ENCODE measurements at places on chromosomes 1 and 21.

DNA sequence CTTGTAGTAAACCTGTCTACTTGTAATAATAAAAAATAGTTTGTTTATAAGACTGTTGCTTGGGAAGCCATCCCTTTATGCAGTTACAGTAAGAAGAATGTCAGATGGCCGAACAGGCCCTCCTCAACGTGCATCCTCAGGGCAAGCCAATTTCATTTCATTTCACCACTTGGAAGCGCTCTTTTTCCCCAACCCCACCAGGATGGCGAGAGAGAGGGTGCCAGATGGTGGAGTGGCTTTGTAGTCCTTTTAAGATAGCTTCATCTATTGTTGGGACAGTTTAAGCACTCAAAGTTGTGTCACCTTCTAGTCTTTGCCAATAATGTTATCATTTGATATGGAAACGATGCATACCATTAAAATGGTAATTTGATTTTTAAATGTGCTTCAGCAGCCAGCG is 356.3 kb upstream of the CAMK1G start:
- no peak for DNase-seq

GRCh38 chr1:169266133-169266532 is 101.5 kb downstream of the NME7 start:
- no peak for DNase-seq

DNA sequence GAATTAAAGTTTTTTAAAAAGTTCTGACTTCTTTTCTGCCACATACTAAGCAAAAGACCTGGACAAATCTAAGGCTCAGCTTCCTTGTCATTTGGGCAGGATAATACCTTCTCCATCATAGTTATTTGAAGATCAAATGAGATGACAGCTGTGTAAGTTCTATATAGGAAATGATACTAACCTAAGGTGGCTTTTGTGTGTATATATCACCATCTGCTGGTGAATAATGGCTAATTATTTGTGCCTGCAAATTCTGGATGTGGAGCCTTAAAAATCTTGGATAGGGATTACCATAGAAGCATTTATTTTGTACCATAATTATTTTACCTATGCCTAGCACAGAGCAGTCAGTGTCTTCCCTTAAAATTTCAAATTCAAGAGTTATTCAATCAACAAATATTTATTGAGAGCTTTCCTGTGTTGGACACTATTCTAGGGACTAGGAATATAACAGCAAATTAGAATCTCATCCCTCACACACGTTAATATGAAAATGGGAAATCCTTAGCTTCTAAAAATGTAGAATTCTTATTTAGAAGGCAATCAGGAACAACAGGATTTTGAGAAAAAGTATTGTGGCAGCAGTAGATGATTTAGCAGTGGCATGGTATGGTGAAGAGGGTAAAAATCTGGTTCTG is 89.8 kb downstream of the TMEM200B start:
- DNase-seq = peak; percentile 52

DNA sequence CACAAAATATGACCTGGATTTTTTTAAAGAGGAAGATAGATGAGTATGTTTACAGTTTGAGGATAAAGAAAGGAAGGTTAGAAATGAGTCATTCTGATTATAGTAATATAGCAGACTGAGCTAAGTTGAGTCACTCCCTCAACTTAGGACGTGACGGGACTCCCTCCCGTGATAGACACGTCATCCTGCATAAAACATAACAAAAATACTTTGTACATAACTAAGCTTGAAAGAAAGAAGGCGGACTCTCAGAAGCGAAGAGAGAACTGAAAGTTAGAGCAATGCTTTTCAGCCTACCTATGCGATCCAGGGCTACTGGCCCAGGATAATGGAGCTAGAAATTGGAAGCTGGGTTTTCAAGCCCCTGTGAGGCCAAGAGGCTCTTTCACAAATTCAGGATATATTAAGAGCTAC is 53.0 kb upstream of the DESI2 start:
- DNase-seq = no peak

DNA sequence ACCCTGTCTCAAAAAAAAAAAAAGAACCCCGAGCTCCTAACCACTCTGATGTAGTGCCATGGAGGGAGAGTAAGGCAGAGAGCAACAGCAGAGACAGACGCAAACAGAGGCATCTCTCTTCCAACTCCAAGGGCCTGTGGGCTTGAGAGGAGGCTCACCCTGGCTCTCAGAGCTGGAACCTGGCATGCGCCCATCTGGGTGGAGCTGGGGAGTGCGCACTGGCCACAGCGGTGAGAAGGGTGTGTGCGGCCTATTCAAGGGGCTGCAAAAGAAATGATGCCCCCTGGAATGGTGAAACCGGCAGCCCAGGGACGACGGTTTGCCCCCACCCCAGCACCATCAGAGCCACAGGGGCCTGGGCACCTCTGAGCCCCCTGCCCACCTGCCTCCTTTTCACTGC is 17.6 kb downstream of the COL8A2 start:
- DNase-seq = no peak

DNA sequence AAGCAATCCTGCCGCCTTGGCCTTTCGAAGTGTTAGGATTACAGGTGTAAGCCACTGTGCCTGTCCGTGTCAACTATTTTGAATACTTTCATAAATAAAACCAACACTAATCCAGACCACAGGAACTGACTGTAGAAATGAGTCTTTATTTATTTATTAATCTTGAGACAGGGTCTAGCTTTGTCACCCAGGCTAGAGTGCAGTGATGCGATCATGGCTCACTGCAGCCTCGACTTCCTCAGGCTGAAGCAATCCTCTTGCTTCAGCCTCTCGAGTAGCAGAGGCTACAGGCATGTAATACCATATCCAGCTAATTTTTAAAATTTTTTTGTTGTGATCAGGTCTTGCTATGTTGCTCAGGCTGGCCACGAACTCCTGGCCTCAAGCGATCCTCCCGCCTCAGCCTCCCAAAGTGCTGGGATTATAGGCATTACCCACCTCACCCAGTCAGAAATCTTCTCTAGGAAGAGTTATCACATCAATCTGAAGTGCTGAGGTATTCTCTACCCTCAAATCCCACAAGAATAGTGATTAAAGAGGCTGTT is 21.7 kb upstream of the CPLANE2 start:
- no peak for DNase-seq

GRCh38 chr1:54244655-54245054 is 44.7 kb downstream of the MRPL37 start:
- DNase-seq = no peak

DNA sequence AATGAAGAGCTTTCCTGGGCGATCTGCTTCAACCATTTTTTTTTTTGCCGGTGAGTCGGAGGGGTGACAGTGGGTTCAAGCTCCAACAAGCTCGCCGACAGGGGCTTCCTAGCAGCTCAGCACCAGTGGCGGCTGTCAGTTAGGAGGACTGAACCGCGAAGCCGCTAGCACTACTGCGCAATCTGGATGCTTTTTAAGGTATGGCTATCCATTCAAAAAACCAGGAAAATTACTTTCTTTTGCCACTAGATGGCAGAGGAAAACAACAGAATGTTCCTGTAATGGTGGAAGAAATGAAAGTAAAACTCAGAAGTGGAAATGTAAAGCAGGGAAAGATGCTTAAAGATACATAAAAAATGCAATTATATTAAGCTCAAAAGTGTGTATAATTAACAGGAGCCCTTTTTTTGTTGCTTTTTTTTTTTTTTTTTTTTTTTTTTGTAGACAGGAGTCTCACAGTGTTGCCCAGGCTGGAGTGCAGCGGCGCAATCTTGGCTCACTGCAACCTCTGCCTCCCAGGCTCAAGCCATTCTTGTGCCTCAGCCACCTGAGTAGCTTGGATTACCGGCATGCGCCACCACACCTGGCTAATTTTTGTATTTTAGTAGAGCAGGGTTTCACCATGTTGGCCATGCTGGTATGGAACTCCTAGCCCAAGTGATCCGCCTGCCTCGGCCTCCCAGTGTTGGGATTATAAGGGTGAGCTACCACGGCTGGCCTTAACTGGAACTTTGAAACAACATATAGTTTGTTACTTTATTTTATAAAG is 8.5 kb downstream of the KYAT3 start:
- peak; percentile 63 for DNase-seq

GRCh38 chr1:117169871-117170596 is 40.7 kb downstream of the VTCN1 start:
- no peak for DNase-seq

DNA sequence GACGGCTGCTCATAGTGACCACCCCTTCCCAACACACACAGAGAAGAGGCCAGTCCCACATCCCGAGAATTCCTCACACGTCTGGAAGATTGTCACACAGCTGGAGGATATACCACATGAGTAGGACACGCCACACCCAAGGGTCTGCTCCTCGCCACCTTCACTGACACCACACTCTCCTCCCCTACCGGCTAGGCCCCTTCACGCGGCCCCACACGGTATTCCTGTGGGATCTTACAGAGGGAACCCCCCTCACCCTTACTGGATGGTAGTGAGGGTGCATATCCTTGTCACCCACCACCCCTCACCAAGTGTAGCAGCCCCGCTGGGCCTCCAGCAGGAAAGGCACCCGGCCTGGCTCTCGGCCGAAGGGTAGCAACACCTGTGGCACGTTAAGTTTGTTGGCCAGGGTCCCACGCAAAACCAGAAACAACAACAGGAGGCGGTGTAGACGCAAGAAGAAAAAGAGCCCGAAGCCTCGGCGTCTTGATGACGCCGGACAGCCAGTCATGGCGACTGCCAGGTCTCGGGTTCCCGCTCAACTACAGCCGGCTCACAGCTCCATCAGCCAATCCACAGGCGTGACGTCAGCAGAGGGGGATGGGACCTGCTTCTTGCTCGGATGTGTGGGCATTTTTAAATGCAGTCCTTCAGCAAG is at the start of gene NUP210L:
NUP210L (minus strand) TSS at position 540 of the 658 bp plus-strand sequence.
- DNase-seq = no peak

DNA sequence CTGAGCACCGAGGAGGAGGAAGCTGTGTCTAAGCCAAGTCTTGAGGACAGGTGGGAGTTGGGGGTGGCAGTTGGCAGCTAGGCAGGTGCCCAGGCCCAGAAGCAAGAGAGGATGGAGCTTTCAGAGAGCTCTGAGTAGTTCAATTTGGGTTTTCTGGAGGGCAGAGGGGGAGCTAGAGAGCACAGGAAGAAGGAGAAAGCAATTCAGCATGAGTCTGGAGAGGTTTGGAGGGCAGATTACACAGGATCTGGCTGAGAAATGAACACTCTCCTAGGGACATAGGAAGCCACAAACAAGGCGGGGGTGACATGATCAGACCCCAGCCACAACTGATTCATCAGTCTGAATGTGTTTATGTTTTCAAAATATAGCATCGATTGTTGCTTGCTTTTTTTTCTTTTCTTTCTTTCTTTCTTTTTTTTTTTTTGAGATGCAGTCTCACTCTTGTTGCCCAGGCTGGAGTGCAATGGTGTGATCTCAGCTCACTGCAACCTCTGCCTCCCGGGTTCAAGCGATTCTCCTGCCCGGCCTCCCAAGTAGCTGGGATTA is 23.8 kb downstream of the PTPRF start:
- DNase-seq = peak; percentile 65

DNA sequence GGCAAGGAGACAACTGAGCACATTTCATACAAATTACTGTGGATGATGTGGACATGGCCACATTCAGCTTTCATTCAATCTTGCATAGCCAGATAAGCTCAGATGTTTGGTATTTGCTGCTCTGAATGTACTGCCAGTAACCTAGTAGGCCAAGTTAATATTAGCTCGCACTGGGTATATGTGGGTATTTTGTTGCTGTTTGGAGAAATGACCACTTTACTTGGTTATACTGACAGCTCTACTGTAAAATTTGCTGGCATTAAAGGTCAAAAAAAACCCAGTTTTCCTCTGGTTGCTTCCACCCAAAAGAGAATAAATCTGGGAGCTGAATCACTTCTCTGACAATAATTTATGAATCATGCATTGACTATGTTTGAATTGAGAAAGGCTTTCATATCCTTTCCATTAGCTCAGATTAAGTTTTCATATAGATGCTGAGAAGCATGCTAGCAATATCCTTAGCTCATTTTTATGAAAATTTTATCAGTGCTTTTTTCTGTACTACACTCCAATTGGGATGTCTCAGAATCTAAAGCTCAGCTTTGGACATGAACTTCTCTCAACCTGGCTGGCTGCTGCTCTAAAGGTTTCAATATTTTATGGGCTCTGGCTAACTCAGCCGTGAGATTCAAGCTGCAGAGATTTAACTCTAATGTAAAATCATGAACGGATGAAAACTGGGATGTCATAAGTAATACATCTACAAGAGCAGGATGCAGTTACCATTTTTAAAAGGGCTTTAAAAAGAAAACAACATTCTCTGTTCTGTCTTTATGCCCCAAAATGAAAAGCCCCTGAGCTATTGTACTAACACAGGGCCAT is 330.0 kb downstream of the BARHL2 start:
- DNase-seq = no peak

DNA sequence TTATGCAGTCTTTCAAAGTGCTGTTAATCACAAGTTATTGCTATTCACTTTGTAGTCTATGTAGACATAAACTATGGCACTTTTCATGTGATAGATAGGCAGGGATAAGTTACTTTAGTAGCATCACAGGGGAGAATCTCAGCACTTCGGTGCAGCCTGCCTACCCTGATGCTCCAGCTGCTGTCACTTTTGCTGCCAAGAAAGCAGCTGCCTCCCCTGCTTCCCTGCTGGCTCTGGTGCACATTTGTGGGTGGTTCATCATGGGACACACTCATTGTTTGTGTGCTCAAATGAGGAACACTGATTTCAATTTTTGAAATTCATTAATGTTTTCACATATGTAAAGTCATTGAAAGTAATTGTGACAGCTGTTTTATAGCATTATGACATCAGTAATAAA is 272.6 kb downstream of the S1PR1 start:
- DNase-seq = no peak

DNA sequence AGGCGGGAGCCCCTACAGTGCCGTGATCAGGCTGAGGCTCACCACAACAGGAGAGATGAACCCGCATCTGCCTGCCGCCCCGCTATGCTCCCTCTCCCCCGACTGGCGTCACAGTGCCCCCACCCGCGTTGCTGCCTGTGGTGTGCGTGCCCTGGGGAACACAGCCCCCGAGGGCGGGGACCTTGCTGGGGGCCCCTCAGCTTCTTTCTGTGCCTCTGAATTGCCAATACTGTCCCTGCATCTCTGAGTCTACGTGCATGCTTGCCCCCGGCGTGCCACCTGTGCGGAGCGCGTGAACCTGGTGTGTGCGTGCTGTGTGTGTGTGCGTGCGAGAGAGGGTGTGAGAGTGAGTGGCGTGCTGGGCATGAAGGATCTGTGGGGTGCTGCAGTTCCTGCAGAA is 10.3 kb downstream of the PARS2 start:
- no peak for DNase-seq

DNA sequence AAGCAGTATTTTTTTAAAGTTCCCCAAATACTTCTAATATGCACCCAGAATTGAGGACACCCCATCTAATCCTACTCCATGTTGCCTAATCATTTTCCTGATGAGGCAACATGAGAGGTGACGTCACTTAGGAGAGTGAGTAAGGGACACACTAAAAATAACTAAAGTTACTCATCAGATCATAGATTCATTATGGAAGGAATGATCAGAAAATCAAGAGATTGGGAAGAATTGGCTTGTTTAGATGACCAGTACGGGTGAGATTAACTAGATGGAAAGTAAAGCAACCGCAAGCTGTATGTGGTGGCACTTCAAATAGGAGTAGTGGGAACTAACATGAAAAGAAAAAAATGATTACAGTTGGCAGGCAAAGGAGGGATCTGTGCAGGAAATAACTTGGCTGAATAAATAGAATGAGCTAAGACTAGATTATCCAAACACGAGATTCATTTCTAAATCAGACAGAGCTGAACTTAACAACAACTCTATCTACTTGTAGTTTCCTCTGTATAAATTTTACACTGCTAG is 61.4 kb upstream of the CXADR start:
- DNase-seq = no peak

All from Jurkat, Clone E6-1 (cell line).